ENCODE measurements at places on chromosomes 12 and 14. TPM values are rescaled to one million over a fixed set of nuclear protein-coding genes. Genes with fewer than 3 reads are reported as not detected.

RHEBL1 gene
- not detected for total RNA-seq

TOMM20L gene
- total RNA-seq = not detected

RNF212B gene
- total RNA-seq = not detected

TBX3 gene
- 15.7 TPM for total RNA-seq

C12orf56 gene
- total RNA-seq = not detected

SBNO1 gene
- 22.0 TPM for total RNA-seq

GLIPR1L2 gene
- total RNA-seq = 4.4 TPM

REP15 gene
- total RNA-seq = 3.7 TPM

WNT5B gene
- 2.6 TPM for total RNA-seq

MYO1A gene
- 0.45 TPM for total RNA-seq

GPR65 gene
- total RNA-seq = 0.50 TPM

INHBC gene
- total RNA-seq = not detected

SERPINA1 gene
- total RNA-seq = 3.6 TPM

TXNRD1 gene
- 80.9 TPM for total RNA-seq

C12orf54 gene
- not detected for total RNA-seq

ANKRD33 gene
- total RNA-seq = not detected

TC2N gene
- 7.8 TPM for total RNA-seq

GYS2 gene
- total RNA-seq = not detected

CLEC9A gene
- not detected for total RNA-seq

SIX6 gene
- not detected for total RNA-seq

RERGL gene
- 1.8 TPM for total RNA-seq

ITGB7 gene
- total RNA-seq = 1.4 TPM

AJUBA gene
- 16.9 TPM for total RNA-seq

GPD1 gene
- 75.8 TPM for total RNA-seq

FGF23 gene
- not detected for total RNA-seq

LLPH gene
- 36.4 TPM for total RNA-seq

KRT2 gene
- not detected for total RNA-seq

BCL11B gene
- total RNA-seq = 0.11 TPM

SIX4 gene
- 2.5 TPM for total RNA-seq

LMNTD1 gene
- total RNA-seq = not detected

ADCY4 gene
- 27.8 TPM for total RNA-seq

AMDHD1 gene
- 0.79 TPM for total RNA-seq

CDH24 gene
- 1.7 TPM for total RNA-seq

AKAP3 gene
- 2.6 TPM for total RNA-seq

FZD10 gene
- total RNA-seq = 0.08 TPM

PLEKHH1 gene
- 9.2 TPM for total RNA-seq

PTGER2 gene
- total RNA-seq = 1.6 TPM

RFLNA gene
- total RNA-seq = not detected

TPPP2 gene
- 1.2 TPM for total RNA-seq

SOX5 gene
- 2.1 TPM for total RNA-seq

ESR2 gene
- 0.69 TPM for total RNA-seq

SLC6A15 gene
- not detected for total RNA-seq

HOMEZ gene
- total RNA-seq = 9.0 TPM

POTEM gene
- total RNA-seq = not detected

ACSM4 gene
- not detected for total RNA-seq

PPP4R4 gene
- not detected for total RNA-seq

PIK3C2G gene
- total RNA-seq = not detected

APOF gene
- total RNA-seq = not detected

Data from heart left ventricle (tissue), 16 donors.